Activated CD4-positive, alpha-beta T cell treated with anti-CD3 and anti-CD28 coated beads, Interleukin-10, Interleukin-2, amounts not matched to agents 100 ng/mL and 50 ng/mL, durations not matched to agents 16 hours and 8 hours (primary cell): ENCODE measurements at places on chromosomes 6 and 20.

DNA sequence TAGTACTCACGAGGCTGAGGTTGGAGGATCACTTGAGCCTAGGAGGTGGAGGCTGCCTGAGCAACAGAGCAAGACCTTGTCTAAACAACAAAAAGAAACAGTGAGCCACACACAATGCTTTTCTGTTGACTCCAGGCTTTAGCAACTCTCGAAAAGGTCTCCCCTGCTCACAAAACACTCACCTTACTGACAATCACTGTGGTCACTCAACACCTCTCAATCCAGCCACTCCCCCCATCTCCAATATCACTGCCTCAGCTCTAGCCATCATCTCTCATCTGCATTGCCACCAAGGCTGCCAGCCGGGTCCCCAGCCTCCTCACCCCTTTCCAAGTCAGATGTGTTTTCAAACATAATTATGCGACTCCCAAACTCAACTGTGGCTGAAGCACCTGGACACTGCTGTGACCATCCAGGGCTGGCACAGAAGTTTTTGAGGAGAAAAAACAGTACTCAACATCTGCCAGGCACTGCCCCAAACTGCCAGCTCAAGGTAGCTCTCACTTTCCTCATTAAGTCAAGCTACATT, 218.0 kb upstream of the ARID1B start:
- DNase-seq = no peak

GRCh38 chr20:1328680-1329330, at the start of gene SDCBP2:
Gene SDCBP2 (minus strand): TSS chr20:1329139. CDS start chr20:1320416, 8,723 bp downstream.
- DNase-seq = no peak

DNA sequence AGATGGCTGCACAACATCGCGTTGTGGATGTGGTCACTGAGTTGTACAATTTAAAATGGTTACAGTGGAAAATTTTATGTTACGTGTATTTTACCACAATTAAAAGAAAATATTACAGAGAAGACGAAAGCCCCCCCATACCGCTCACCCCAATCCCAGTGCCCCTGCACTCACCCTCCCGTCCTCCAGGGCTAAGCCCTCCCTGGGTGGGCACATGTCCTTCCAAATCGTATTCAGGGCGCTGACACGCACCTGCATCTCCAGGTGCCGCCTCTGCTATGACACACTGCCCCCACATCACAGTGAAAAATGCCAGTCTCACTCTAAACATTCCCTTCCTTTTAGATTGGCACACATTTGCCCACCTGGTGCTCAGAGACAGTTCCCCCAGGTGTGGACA, 49.4 kb downstream of the PSMG4 start:
- no peak for DNase-seq

- no peak for DNase-seq
Observed at GRCh38 chr6:18533793-18534192, 146.6 kb downstream of the RNF144B start.

DNA sequence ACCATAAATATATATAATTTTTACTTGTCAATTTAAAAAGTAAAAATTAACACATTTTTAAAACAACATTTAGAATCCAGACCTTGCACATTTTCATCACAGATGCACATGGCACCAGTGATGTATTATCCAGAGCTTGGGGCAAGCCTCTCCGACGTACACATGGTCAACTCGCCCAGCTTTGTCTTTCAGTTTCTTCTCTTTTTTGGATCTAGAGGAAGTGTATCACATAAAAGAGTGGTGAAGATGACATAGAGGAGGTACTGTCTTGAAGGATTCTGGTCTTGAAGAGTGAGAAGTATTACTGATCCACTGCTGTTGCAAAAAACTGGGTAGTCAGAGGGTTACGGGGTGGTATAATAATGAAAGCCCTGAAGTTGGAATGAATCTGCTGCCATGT, 46.9 kb upstream of the TAB2 start:
- no peak for DNase-seq

GRCh38 chr6:134830940-134831339, 119.0 kb downstream of the ALDH8A1 start:
- no peak for DNase-seq

DNA sequence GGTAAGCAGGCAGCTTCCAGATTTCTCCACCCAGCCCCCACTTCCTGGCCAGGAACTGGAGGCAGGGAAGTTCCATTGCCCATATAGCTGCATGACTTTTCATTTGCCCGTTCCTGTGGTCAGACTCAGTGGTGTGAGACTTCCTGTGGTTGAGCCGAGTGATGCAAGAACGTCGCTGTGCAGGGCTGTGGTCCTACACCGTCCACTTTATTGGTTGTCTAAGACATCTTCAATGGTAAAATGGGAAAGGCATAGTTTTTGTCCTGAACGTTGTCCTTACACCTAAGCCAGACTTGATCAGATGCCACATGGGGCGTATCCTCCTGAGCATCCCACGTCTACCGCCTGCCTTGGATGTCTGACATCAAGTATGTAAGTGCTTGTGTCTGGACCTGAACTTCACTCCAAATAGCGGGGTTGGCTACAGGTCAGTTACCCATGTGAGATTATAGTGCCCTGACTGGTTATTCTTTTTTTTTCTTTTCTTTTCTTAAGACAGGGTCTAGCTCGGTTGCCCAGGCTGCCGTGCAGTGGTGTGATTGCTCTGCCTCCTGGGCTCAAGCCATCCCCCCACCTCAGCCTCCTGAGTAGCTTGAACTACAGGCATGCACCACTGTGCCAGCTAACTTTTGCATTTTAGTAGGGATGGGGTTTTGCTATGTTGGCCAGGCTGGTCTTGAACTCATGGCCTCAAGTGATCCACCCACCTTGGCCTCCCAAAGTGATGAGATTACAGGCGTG, 25.9 kb upstream of the GTSF1L start:
- peak; percentile 90 for DNase-seq

DNA sequence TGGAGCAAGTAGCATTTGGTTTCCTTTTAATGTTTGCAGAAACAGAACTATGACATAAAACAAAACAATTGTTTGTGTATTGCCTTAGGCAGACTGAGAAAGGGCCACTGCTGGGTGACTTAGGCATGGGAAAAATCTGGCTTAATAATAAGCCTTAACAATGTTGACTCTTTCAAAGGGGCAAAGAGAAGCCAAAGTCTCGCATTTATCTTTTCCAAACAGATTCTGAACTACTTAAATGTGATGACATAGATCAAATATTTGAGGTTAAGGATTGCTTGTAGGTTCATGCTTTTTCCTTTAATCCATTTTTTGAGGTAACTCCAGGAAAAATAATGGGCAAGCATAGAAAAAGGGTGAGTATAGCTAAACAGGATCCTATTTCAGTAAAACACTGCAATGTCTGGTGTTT, 39.6 kb downstream of the ADAT2 start:
- DNase-seq = no peak

DNA sequence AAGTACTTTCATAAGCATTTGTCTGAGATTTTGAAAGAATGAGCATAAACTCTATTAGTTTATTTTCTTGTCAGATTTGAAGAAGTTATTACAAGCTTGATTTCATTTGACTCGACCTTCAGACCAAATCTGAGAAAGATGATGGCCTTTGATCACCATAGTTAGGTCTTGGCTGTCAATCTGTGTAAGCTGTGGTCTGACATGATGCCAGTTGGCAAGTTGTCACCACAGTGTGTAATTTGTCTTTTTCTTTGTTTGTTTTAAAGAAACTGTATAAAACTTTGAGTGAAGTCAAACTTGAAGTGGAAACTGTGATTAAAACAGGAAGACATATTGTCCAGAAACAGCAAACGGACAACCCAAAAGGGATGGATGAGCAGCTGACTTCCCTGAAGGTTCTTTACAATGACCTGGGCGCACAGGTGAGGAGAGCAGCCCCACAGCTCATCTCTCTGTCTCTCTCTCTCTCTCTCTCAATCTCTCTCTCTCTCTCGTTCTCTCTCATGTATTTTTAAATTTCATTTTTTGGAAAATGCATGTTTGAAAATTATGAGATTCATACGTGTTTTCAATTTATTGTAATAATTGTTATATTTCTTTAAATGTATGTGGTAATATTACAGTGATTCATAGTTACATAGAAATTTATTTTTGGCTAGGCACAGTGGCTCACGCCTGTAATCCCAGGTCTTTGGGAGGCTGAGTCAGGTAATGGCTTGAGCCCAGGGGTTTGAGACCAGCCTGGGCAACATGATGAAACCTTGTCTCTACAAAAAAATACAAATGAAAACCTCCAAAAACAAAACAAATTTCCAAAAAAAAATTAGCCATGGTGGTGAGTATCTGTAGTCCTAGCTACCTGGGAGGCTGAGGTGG, 208.1 kb downstream of the UTRN start:
- DNase-seq = no peak

GRCh38 chr20:38179846-38180245, 14.8 kb upstream of the TGM2 start:
- no peak for DNase-seq

DNA sequence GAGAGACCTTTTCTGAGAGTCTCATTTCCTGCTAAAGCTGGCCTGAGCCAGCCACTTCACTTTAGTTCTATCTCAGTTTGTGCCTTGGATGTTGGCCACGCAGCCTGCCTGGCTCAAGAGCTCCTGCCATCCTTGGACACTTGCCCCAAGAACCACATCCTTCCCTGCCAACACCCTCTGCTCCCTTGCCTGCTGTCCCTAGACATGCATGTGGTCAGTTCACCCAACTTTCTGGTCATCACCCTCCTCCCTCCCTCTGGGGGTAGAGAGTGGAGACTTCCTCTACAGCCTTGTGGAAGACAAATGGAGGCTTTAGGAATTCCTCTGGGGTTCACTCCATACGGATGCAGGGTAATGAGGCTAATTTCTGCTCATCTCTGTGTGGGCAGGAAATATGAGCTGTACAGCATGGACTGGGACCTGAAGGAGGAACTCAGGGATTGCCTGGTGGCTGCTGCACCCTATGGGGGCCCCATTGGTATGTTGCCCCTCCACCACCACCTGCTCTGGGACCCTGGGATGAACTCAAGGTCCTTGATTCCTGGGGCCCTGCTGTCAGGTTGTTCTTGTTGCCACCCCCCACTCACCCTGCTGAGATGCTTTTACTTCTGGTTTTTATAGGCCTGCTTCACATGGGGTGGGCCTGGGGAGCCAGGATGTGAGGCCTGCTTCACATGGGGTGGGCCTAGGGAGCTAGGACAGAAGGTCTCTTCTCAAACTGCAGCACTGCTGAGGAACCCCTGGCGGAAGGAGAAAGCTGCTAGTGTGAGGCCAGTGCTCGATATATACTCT, 13.8 kb upstream of the PTPRA start:
- DNase-seq = no peak

GRCh38 chr6:1515280-1515679, 94.4 kb upstream of the FOXC1 start:
- DNase-seq = no peak

DNA sequence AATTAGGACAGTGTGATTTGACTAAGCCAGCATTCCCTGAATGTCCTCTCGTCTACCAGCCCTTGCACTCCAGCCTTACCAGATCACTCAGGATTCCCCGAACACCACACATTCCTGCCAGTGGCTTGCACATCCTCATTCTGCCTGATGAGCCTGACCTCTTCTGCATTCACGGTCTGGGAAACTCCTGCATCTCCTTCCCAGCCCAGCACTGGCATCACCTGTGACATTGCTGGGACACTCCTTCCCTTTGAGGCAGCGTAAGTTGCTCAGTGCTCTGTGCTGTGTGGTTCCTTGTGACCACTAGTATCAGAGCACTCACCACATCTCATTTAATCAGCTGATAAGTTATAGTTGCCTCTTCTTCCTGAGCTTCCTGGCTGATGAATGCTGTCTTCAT, 17.3 kb downstream of the NCOA7 start:
- no peak for DNase-seq

GRCh38 chr6:157033428-157034140, 256.4 kb downstream of the ARID1B start:
- no peak for DNase-seq

DNA sequence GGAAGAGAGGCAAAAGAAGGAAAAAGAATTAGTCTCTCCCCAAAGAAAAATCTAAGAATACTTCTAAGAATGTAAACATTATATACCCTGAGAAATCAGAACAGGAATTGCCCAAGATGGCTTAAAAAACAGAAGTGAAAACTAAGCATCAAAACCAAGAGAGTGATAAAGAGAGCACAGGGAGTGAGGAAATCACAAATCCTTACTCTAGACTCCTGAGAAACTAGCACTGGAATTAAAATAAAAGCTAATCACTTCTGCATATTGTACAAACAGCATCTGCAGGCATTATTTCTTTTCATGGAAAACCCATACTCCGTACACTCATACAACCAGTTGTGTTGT, 285.7 kb downstream of the BTBD9 start:
- no peak for DNase-seq

DNA sequence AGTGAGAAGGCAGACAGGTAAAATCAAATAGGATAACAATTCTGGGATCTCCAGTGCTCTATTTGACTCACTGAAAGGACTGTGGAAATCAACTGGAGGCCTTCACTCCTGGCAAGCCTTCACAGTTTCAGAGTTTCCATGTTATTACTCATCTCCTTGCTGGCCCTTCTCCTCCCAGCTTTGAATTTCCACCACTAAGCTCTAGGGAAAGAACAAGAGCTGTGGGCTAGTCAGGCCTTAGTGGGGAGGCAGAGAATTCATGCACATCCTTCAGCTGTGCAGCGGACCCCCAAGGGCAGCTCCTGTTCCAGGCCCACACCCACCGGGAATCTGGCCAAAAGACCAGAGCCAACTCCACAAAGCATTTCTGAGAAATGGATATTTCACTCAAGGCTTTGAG, 26.0 kb downstream of the MYLIP start:
- DNase-seq = no peak

GRCh38 chr20:49727894-49728885, 14.5 kb upstream of the B4GALT5 start:
- DNase-seq = no peak

- no peak for DNase-seq
Observed at GRCh38 chr6:90214461-90214860, 82.2 kb downstream of the BACH2 start.

- DNase-seq = no peak
Observed at GRCh38 chr6:126174697-126175096, 165.2 kb upstream of the CENPW start.

- DNase-seq = no peak
Observed at GRCh38 chr6:15090145-15090579, 155.7 kb upstream of the JARID2 start.

DNA sequence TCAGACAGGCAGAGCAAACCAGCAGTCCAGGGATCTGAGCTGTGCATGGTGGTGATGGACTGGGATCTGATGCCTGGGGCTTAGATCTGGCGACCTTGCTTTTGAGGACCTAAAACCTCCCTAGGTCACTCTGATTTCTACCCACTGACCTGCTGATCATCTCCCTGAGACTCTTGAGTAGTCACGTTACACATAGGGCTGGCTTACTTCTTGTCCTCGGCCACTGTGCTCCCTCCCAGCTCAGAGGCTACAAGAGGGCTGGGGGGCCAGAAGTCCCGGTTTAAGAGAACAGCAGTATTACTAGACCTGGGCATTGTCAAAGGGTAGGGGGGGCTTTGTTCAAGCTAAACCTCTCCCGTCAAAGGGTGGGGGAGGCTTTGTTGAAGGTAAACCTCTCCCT, 5.5 kb downstream of the DYNLT1 start:
- DNase-seq = no peak

DNA sequence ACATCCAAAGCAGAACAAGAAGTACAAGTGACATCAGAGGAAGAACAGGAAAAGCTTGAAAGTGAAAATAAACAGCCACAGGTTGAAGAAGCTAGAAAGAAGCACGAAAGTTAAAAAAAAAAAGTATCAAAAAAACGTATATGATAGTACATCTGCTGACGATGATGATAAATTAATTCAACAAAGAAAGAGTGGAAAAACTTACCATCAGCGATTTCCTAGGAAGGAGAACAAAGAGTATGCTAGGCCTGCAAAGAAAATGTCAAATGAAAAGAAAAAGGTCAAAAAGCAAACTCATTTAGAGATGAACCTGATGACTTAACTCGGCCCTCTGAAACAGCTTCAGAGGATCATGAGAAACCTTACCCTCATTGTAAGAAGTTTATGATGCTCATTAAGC, 3.7 kb downstream of the SAYSD1 start:
- DNase-seq = peak; percentile 40

- no peak for DNase-seq
Observed at GRCh38 chr6:132604635-132605152, 15.2 kb upstream of the TAAR5 start.
